ENCODE measurements at places on chromosomes 4 and X.
A peak's percentile ranks its signal among the peaks of the same experiment; 100 is the strongest.

GRCh38 chr4:119906277-119906676 is 160.4 kb downstream of the MAD2L1 start:
- no peak for DNase-seq

DNA sequence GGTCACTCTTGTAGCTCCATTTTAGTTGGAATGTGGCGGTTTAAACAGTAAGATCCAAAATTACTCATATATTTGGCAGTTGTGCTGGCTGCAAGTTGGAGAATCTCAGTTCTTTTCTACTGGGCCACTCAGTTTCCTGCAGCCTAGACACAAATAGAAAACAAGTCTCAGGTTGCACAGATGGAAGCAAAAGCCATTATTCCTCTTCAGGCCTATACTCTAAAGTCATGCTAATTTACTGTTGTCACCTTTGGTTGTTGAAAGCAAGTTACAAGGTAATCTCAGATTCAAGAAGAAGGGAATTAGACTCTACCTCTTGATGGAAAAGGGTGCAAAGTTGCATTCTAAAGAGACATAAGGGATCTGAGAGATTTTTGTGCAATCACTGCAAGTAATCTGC is 345.4 kb downstream of the ADAM29 start:
- DNase-seq = no peak

GRCh38 chr4:42501624-42502401 is 104.5 kb downstream of the SHISA3 start:
- no peak for DNase-seq

- no peak for DNase-seq
Observed at GRCh38 chrX:25083661-25084060, 67.9 kb upstream of the ARX start.

GRCh38 chr4:9952415-9952950 is 68.8 kb downstream of the SLC2A9 start:
- no peak for DNase-seq

DNA sequence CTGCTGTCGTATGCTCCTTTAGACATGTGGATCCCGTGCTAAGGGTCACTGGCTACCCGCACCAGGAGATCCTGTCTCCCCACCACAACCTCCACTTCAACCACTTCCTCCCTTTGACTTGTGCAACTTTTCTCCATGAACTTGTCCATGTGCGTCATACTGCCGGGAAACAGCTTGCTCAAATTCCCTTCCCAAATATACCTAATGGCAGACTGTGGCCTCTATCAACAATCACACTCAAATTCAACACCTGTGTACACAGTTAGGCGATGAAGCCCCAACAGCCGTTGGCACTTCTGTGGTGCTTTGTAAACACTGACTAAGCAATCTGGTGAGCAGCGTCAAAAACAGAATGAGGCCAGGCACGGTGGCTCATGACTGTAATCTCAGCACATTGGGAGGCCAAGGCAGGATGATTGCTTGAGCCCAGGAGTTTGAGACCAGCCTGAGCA is 49.5 kb downstream of the CD99L2 start:
- no peak for DNase-seq

DNA sequence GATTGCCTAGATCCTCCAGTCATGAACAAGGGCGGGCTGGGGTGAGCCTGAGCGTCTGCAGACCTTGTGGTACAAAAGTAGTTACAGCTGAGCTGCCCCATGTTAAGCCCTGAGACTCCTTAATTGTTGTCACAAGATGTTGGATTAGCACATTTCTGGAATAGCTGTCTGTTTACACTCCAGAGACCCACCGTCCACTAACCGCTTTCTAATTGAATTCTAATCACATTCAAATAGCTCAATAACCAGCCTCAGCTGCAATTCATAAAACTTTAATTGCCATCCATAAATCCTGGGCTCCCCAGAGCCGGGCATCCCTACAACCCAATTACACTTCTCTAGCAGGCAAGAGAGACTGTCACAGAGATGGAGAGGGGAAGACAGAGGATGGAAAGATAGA is 1.6 kb upstream of the GSX2 start:
- DNase-seq = no peak

- DNase-seq = no peak
Observed at GRCh38 chr4:68773699-68774098, 42.1 kb upstream of the UGT2B10 start.

DNA sequence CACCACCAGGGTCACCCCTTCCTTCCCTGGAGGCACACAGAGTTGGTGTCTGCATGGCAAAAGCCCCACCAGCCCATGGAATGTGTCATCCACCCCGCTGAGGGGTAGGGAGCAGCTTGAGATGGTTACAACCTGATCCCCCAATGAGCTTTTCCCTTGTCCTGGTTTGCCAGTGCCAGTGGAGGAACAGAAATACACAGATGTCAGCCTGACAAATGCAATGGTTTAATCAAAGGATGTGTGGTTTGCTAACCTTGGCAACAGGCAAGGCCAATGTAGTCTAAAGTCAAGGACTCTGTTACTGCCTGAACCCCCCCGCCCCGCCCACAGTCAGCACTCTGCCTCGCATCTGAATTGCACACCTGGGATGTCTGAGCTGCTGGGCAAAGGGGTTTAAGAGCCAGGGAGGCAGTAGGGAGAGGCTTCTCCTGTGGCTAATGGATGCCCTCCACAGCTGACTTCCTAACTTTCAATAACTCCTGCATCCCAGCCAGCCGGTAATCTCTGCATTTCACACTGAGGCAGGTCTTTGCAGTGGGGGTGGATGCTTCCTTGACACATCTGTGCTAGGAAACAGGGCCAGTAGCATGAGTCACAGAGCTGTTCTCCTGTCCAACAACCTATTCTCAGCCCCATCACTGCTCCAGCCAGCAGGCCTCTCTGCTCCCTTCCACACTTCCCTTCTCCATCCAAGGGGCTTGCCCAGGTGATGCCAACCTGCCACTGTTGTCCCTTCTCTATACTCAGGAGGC is 137.5 kb downstream of the AMMECR1 start:
- no peak for DNase-seq

- DNase-seq = no peak
Observed at GRCh38 chr4:74190919-74191397, 33.0 kb downstream of the MTHFD2L start.

GRCh38 chr4:82989575-82990429 is 20.8 kb downstream of the LIN54 start:
- no peak for DNase-seq

DNA sequence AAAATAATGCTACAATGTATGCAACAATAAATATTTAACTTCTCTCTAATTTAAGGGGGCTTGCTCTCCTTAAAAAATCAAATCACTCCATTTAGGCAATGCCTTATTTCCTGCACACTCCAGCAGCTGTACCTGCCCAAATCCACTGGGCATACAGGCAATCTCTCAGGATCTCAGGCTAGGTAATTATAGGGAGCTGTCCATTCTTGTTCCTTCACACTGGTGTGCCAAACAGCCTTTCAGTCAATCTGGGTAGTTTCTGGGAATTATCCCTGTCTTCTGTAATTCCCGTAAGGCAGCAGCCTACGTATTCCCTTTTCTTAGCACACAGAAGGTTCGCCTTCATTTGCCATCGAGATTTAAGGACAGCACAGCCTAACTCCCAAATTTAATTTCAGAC is 922.6 kb upstream of the SLIT2 start:
- DNase-seq = no peak

DNA sequence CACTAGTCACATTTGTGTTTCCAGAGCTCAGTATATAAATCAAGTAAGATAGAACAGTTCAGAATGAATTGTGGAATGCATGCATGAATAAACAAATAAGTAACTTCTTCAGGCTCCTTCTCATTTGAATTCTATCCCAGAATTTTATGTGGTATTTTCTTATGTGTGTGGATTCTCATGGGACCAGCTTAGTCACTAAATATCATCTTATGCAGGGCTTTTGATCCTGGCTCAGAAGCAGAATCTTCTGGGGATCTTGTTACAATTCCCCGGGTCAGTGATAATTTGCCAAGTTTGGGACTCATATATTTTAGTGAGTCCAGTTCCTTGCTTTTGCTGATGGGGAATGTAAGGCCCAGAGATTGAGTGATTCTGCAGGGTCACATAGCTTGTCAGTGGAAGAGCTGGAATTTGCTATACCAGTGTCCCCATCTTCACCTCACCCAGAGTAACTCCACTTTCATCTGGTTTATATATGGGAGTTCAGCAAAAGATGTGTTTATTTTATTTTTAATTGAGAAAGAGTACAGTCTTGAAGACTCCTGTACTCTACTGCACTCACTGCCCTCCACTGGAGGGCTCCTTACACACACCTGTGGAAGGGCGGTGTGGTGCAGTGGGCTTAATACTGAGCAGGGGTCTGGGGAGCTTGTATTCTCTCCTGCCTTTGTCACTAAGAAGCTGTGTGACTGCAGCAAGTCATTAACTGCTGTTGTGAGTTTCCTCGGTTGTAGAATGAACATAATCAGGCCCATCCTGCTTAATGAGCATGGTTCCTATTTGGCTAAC is 198.2 kb upstream of the CXorf66 start:
- no peak for DNase-seq

DNA sequence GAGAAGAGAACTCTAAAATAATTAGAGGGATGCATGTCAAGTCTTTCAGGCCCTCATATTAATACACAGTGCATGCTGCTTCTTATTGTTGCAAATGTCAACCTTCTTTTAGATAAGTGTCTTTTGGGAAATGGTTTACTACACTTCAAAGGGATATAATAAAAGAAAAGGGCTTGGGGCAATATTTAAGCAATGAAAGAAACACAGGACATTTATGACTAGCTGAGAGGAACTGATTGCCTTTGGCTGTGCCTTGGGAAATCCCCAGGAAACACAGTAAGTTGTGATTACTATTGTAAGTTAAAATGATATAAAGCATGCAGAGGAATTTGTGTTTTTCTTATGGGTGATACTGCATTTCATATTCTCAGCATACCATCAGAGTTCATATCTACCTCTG is 1036.2 kb upstream of the GRID2 start:
- no peak for DNase-seq

GRCh38 chrX:107626916-107627315 is 1.4 kb upstream of the PRPS1 start:
- DNase-seq = no peak

DNA sequence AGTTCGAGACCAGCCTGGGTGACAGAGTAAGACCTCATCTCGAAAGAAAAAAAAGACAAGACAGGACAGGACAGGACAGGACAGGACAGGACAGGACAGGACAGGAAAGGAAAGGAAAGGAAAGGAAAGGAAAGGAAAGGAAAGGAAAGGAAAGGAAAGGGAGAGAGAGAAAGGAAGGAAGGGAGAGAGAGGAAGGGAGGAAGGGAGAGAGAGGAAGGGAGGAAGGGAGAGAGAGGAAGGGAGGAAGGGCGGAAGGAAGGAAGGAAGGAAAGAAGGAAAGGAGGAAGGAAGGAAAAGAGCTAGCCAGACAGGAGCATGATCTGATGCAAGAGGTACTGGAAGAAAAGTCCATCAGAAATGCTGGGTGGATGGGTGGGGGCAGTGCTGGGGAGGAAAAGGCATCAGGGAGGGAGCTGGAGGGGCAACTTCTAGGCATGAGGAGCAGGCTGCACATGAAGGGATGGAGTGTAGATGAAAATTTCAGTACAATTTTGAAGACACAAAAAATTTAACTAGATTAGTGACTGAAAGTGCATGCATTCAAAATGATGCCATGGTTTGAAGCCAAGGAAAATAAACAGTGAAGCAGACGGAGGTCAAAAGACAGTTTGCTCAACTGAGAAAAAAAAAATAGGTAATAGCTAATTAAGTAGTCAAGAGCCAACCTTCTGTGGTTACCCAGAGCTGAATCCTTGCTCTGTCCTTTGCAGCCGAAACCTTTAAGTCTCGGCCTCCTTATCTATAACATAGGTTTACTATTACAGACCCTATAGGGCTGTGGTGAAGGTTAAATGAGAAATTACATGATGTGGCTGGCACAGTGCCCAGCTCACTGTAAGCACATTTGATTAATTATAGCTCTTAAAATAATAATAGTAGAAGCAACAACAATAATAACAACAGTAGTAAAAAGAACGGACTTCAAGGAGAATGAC is 59.9 kb downstream of the ZNF827 start:
- no peak for DNase-seq

DNA sequence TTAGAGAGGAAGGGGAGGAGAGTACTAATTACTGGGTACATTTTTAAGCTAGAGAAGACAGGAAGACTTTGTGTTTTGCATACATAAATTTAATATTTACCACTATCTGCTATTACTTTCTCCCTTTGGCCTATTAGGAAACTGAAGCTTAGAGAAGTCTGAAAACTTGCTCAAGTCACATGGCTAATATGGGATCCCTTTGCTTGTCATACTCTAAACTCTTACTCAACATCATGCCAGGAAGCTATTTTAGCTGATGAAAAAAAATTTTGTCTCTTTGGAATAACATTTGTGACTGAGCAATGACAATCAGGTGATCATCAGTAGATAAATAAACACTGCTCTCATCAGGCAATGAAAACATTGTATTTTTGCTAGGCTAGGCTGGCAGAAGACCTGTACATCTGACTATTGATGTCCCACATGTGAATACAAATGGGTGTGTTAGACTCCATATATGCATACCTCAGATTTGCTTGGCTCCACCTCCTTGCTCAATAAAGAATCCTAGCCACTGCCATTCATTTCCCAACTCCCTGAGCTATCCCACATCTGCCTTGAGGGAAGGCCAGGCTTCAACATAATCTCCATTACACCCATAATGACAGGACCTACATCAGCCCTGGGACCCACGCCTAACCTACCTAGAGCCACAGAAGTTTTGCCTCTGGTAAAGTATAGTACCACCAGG is 17.0 kb upstream of the DCLK2 start:
- DNase-seq = no peak

- DNase-seq = no peak
Observed at GRCh38 chr4:87054900-87055299, 120.1 kb downstream of the AFF1 start.

DNA sequence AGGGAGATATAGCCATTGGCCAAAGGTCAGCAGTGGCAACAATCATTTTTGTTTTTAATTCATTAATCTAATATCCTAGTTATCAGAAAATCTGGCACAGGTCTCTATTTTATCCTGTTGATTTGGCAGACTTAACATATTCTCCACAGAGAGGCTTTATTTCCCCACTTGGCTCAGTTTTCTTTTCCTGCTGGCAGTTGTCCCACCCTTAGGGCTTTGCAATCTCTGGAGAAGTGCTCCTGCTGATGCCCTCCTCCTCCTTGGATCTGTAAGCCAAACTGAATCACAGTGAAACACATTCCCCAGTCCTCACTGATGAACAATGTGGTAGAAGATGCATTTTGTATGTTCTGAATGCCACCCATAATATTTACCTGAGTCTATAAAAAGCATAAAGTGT is 889.7 kb downstream of the PDHA2 start:
- DNase-seq = no peak

DNA sequence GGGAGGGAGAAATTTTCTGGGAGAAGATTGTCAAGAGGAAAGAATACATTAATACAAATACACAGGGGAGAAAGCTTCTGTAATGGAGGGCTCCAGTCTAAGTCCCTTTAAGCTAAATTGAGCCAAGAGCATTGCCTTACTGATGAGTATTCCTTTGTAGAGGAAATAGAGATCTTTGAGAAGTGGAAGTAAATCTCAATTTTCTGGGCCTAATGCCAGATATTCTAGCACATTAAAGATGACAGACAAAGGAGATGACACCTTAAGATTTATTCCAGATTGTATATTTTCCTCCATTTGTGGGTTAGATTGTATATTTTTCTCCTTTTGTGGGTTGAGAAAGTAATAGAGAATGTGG is 28.5 kb upstream of the SMAD1 start:
- DNase-seq = no peak

- DNase-seq = peak; percentile 45
Observed at GRCh38 chr4:242121-242848, 63.0 kb downstream of the ZNF732 start.

GRCh38 chrX:154401045-154401799 is 3.0 kb downstream of the RPL10 start:
- DNase-seq = no peak

- DNase-seq = no peak
Observed at GRCh38 chr4:15776871-15777648, 1.1 kb upstream of the CD38 start.

GRCh38 chrX:71618303-71618721 is at the start of gene CXCR3:
CXCR3 (minus strand) TSS chrX:71618511; CDS start chrX:71618449, 62 bp downstream.
- DNase-seq = peak; percentile 48

All from stimulated activated CD8-positive, alpha-beta memory T cell treated with anti-CD3 and anti-CD28 coated beads, Interleukin-2, amount 100 ng/mL, for 1 hour (primary cell).